ENCODE measurements at places on chromosomes 6 and 20.

- DNase-seq, result no peak
These were observed 90.9 kb upstream of the MLIP start for GRCh38 chr6:54020334-54020733.

- no peak for DNase-seq
These were observed 381.6 kb downstream of the LAMA2 start for GRCh38 chr6:129264480-129265045.

GRCh38 chr6:160428069-160428430, 79.9 kb downstream of the SLC22A3 start:
- DNase-seq, result no peak

- DNase-seq, result no peak
These were observed 130.5 kb downstream of the MYB start for GRCh38 chr6:135311446-135312200.

DNA sequence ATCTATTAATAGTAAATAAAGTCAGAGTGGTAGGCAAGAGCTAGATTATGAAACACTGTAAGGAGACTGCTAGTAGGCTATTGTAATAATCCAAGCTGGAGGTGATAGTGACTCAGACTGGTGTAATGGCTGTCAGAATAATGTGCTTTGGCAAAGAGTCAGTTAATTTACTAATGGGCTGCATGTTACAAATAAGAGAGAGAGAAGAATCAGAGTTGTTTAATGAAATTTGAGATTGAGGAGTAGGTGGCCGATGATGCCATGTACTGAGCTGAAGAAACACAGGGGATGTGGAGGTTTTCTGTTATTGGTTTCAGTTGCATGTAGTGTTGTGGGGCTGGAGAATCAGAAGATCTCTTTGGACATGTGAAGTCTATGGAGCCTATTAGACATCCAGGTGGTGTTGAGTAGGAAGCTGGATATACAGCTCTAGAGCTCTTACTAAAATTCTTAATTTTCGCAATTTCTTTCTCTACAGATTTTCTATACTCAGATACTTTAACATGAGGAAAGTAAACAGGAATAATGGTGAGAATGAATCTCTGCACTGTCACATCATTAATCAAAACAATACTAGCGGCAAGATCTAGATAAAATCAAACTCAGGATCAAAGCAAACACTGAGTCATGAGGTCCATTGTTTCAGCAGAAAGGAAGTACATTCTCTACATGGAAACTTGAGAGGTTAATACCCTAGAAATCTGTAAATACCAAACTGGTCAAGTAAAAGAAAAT, 167.7 kb downstream of the SIM1 start:
- no peak for DNase-seq

- DNase-seq, result no peak
These were observed 135.3 kb downstream of the ARID1B start for GRCh38 chr6:156912431-156912830.

DNA sequence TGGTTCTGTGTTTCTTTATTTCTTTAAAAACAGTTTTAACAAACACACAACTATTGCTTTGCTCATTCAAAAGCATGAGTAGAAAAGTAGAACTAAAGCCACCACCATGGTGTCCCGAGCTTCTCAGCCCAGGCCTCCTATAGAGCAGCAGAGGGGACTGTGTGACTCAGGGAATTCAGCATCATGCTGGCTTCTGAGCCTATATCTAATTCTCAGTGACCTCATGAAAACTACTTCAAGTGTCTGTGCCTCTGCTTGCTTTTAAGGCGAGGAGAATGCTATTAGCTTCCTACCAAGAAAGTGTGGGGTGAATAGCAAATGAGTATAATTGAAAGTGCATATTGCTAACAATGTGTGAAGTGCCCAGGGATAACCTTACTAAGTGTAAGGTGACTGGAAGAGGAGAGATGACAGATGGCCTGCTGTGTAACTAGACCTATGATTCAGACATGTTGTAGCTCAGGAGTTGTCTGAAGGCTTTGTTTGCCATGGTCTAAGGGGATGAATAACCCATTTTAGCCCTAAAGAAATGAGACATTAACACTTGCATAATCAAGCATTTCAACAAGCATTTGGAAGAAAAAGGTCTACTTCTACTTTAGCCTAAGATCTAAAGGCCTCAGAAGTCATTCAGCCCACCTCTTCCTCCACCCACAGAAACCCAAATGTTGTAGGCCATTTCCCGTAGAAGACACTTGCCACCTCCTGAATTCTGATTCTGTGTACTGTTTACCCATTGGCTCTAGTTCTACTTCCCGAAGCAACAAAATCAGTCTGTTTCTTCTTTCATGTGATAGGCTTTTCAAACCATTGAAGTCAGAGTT, 121.5 kb upstream of the ARG1 start:
- no peak for DNase-seq

DNA sequence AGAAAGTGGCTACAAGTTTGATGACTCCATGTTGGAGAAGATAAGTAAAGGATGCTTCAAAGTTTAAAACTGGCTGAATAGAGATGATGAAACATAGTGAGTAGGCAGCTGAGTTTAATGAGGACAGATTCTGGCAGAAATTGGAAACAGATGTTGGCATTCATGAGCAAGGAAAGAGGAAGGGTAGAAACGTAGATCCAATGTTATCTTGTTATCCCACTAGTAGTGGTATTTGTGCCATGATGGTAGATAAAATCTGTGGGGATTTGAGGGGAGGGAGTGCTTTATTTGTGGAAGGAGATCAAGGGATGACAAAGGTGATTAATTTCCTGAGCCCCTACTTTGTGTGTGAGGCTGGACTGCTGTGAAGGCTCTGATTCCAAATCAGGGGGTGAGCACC, 69.5 kb downstream of the MRAP2 start:
- peak; percentile 2 for DNase-seq

DNA sequence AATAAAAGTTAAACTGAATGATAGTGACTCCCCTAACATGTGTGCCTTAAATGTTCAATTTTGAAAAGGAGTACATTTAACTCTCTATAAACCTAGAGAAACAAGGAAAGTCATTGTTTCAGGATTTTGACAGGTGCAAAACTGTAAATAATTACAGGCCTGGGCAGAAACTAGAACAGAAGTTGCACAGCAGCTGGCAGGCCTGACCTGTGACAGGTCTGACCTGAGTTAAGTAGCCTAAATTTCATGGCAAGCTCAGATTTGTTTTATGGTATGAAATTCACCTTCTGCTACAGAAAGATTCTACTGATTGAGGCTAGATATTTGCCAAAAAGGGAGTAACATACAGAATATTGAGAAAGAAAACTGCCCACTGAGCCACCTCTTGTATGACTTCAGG, 166.1 kb downstream of the CDKAL1 start:
- peak; percentile 98 for DNase-seq

- DNase-seq, result no peak
These were observed 117.0 kb downstream of the PCSK2 start for GRCh38 chr20:17343656-17344452.

DNA sequence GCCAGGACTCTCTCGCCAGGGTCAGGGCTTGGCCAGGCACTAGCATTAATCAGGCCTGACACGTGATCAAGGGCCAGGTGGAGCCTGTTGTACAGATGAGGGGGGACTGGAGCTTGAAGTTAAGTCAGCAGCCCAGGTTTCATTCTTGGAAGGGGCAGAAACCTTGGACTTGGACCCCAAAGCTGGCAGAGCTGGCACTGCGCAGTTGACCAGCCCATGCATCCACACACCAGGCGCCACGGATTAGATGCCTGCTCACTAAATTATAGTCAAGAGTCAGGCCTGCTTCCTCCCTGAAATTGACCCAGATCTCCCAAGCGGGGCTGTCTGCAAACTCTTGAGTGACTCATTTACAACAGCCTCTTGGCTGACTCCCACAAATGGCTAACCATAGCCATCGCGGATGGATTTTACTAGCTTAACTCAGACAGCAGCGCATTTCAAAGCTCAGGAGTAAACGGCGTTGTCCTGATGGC, 4.1 kb upstream of the TAF4 start:
- no peak for DNase-seq

- no peak for DNase-seq
These were observed 22.2 kb upstream of the VAPB start for GRCh38 chr20:58366866-58367265.

- no peak for DNase-seq
These were observed 10.7 kb downstream of the EZR start for GRCh38 chr6:158808442-158808833.
